ENCODE measurements at places on chromosomes 1 and 21. TPM values are rescaled to one million over a fixed set of nuclear protein-coding genes. Genes with fewer than 3 reads are reported as not detected.

DNA sequence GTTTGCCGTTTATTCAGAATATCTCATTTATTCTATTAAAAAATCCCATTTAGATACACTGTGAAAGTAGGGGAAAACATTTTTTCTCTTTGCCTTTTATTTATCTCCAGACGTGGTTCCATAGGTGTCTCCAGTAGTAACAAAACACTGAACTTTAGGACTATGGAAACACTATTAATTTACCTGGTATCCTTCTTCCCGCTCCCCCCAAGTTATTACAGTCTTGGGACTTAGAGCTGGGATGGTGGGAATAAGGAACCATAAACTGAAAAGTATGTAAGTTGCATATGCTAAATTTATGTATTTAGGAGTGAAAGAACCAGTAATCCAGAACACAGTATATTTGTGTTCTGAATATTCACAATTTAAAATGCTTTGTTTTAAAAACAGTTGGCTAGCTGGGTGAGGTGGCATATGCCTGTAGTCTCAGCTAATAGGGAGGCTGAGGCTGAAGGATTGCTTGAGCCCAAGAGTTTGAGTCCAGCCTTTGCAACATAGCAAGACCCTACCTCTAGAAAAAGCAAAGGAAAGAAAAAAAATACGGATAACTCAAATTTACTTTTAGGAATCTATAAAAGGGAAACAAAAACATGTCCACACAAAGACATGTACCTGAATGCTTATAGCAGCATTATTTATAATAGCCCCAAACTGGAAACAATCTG is 3.1 kb downstream of the DNAJB4 start:
- H3K27ac ChIP-seq, result no peak overlapping the region
- H3K36me3 ChIP-seq, result no peaks in the 10 kb centered on the region
- no peaks in the 10 kb centered on the region for H3K27me3 ChIP-seq
- DNase-seq, result no peak
- no peak overlapping the region for H3K4me3 ChIP-seq

GRCh38 chr1:96721416-96722160 is at the start of gene PTBP2:
Gene PTBP2, plus strand, starts transcription at chr1:96721784. Its CDS starts 81 bp downstream, at chr1:96721865.
- peak within 1 kb of the TSS; percentile 89 for H3K4me3 ChIP-seq
- H3K4me1 ChIP-seq, result peaks cover 20% of the 10 kb centered on the region
- H3K27ac ChIP-seq, result peak within 1 kb of the TSS; percentile 95
- DNase-seq, result peak; percentile 89
- peaks cover 7% of the 10 kb centered on the region for H3K36me3 ChIP-seq
- H3K27me3 ChIP-seq, result no peaks in the 10 kb centered on the region

DNA sequence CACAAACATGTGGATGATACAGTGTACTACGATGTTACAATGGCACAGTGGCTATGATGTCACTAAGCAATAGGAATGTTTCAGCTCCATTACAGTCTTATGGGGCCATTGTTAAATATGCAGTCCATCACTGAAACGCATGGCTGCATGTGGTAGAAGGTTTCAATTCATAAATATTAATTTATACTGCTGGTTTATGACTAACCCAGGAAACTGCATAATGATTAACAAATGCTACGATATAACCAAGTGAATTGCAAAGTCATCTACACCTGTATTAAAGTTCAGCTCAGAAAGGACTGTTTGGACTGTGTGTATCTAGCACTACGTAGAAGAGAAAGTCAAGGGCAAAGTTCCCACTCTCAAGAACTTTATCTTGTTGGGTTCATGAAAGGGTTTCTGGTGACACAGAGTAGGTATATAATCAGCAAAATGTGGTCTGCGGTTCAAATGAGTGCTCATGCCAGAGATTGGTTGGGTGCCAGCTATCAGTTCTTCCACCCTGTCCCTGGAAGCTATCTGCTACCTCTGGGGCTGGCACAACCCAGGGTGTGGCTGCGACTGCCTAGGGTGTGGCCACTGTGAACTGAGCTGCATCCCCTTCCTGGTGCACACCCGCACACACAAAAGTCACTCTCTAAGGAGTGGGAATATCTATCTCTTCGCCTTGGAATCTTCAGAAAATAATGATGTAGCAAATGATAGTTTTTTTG is 14.8 kb downstream of the MGST3 start:
- H3K27ac ChIP-seq, result no peak overlapping the region
- peaks cover 8% of the 10 kb centered on the region for H3K4me1 ChIP-seq
- no peaks in the 10 kb centered on the region for H3K27me3 ChIP-seq
- no peak overlapping the region for H3K4me3 ChIP-seq

- no peak overlapping the region for H3K4me3 ChIP-seq
- no peak overlapping the region for H3K27ac ChIP-seq
- H3K4me1 ChIP-seq, result no peaks in the 10 kb centered on the region
- no peaks in the 10 kb centered on the region for H3K36me3 ChIP-seq
- H3K27me3 ChIP-seq, result no peaks in the 10 kb centered on the region
Measured at GRCh38 chr1:65963156-65963888, 170.6 kb downstream of the PDE4B start.

DNA sequence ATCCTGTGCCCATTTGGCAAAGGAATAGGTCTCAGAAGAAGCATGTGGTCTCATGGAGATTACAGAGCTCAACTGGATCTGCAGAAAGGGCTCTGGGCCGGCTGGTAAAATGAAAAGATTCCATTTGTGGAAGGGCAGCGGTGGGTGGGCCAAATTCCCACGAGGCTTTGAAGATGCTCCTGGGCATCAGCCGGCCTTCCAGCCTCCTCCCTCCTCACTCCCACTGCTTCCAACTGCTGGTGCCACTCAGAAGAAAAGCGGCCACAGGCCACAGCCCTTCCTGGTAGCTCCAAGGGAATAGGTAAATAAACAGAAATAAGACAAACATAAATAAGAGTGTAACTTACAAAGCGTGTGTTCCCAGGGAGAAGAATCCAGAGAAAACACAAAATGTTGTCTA is 136.3 kb upstream of the SLC44A3 start:
- peaks cover 1% of the 10 kb centered on the region for H3K4me1 ChIP-seq
- DNase-seq, result no peak
- H3K27ac ChIP-seq, result no peak overlapping the region
- H3K4me3 ChIP-seq, result no peak overlapping the region
- H3K27me3 ChIP-seq, result no peaks in the 10 kb centered on the region
- no peaks in the 10 kb centered on the region for H3K36me3 ChIP-seq

- peak; percentile 53 for DNase-seq
- peaks cover 44% of the 10 kb centered on the region for H3K4me1 ChIP-seq
- H3K27me3 ChIP-seq, result no peaks in the 10 kb centered on the region
- no peak overlapping the region for H3K4me3 ChIP-seq
- H3K27ac ChIP-seq, result no peak overlapping the region
- H3K36me3 ChIP-seq, result no peaks in the 10 kb centered on the region
Measured at GRCh38 chr1:184405094-184405800, 18.4 kb downstream of the C1orf21 start.

GRCh38 chr21:18630446-18630845 is 226.9 kb upstream of the TMPRSS15 start:
- H3K4me1 ChIP-seq, result no peaks in the 10 kb centered on the region
- no peak for DNase-seq
- no peak overlapping the region for H3K4me3 ChIP-seq
- no peaks in the 10 kb centered on the region for H3K36me3 ChIP-seq
- no peak overlapping the region for H3K27ac ChIP-seq
- no peaks in the 10 kb centered on the region for H3K27me3 ChIP-seq

GRCh38 chr21:38123626-38124025 is 133.2 kb upstream of the KCNJ15 start:
- H3K4me1 ChIP-seq, result no peaks in the 10 kb centered on the region
- no peak overlapping the region for H3K27ac ChIP-seq
- H3K4me3 ChIP-seq, result no peak overlapping the region
- no peak for DNase-seq
- no peaks in the 10 kb centered on the region for H3K36me3 ChIP-seq

- no peak for DNase-seq
- peaks cover 52% of the 10 kb centered on the region for H3K27me3 ChIP-seq
- H3K27ac ChIP-seq, result no peak overlapping the region
Measured at GRCh38 chr1:202645097-202645476, 65.2 kb downstream of the SYT2 start.

GRCh38 chr1:227622739-227623475 is 59.6 kb downstream of the ZNF678 start:
- H3K4me3 ChIP-seq, result no peak overlapping the region
- H3K4me1 ChIP-seq, result peaks cover 15% of the 10 kb centered on the region
- no peaks in the 10 kb centered on the region for H3K27me3 ChIP-seq
- DNase-seq, result no peak

DNA sequence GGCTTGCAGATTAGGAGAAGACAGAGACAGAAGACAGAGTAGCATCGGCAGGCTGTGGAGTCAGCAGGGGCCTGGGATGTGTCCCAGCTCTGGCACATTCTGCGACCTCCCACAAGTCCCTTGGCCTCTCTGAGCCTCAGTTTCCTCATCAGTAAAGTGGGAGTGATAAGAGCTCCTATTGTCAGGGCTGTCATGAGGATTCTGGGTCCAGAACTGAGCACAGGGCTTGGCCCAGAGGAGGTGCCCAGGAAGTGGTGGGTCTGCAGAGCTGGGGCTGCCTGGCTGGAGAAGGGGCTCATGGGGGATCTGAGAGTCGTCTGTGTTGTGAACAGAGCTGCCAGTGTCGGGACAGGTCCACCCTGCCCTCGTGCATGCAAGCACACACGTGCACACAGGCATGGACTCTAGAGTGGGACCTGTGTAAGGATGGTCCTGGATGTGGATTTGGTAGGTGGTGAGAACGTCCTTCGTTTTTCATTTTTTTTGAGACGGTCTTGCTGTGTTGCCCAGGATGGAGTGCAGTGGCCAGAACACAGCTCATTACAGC is 262.9 kb downstream of the PTPRU start:
- H3K4me3 ChIP-seq, result no peak overlapping the region
- H3K27me3 ChIP-seq, result no peaks in the 10 kb centered on the region
- peaks cover 4% of the 10 kb centered on the region for H3K36me3 ChIP-seq
- no peak for DNase-seq
- H3K27ac ChIP-seq, result no peak overlapping the region

GRCh38 chr1:70483342-70483741 is 72.3 kb downstream of the CTH start:
- no peaks in the 10 kb centered on the region for H3K36me3 ChIP-seq
- no peaks in the 10 kb centered on the region for H3K27me3 ChIP-seq
- H3K4me1 ChIP-seq, result no peaks in the 10 kb centered on the region
- DNase-seq, result no peak
- H3K4me3 ChIP-seq, result no peak overlapping the region

GRCh38 chr1:80158771-80159170 is 1152.2 kb upstream of the ADGRL4 start:
- H3K27me3 ChIP-seq, result no peaks in the 10 kb centered on the region
- H3K36me3 ChIP-seq, result no peaks in the 10 kb centered on the region
- peaks cover 24% of the 10 kb centered on the region for H3K4me1 ChIP-seq
- no peak overlapping the region for H3K4me3 ChIP-seq

- H3K27ac ChIP-seq, result no peak overlapping the region
- H3K4me1 ChIP-seq, result no peaks in the 10 kb centered on the region
- no peaks in the 10 kb centered on the region for H3K27me3 ChIP-seq
- H3K4me3 ChIP-seq, result no peak overlapping the region
- no peaks in the 10 kb centered on the region for H3K36me3 ChIP-seq
Measured at GRCh38 chr1:84429231-84429630, 30.9 kb downstream of the DNASE2B start.

DNA sequence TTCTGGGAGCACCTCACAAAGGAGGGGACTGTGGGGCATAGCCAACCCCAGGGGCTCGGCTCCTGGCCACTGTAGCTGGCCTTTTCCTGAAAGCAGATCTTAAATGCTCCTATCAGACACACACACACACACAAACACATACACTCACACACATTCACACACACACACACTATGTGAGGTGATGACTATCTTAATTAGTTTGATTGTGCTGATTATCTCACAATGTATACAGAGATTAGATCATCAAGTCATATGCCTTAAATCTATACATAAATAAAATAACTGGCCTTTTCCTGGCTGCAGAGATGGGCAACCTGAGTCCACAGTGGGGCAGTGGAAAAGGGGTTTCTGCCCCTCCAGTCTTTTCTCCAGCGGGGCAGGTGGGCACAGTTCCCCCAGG is 27.1 kb downstream of the LGR6 start:
- no peaks in the 10 kb centered on the region for H3K27me3 ChIP-seq
- H3K36me3 ChIP-seq, result no peaks in the 10 kb centered on the region
- no peak overlapping the region for H3K27ac ChIP-seq
- peaks cover 6% of the 10 kb centered on the region for H3K4me1 ChIP-seq
- no peak for DNase-seq

DNA sequence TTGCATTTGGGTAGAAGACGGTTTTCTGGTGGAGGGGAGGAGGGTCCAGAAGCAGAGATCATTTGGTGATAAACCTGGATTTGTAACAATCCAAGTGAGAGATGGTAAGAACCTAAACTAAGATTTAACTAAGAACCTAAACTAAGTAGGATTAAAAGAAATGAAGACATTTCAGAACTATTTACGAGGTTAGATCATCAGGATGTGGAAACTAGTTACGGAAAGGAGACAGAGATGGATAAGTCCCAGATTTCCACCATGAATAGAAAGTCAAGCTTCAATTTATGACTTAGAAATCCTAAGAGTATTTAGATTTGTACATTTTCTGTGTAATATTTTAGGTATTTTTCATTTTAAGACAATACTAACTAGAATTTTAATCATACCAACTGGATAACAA is 86.3 kb downstream of the SEC16B start:
- H3K4me1 ChIP-seq, result no peaks in the 10 kb centered on the region
- DNase-seq, result no peak
- H3K27ac ChIP-seq, result no peak overlapping the region

- H3K4me3 ChIP-seq, result no peak overlapping the region
- no peak for DNase-seq
- H3K27ac ChIP-seq, result no peak overlapping the region
- no peaks in the 10 kb centered on the region for H3K36me3 ChIP-seq
Measured at GRCh38 chr1:56403321-56403720, 176.0 kb downstream of the PLPP3 start.

GRCh38 chr1:243325305-243325890 is 69.6 kb downstream of the SDCCAG8 start:
- H3K36me3 ChIP-seq, result no peaks in the 10 kb centered on the region
- H3K27me3 ChIP-seq, result no peaks in the 10 kb centered on the region
- no peak overlapping the region for H3K27ac ChIP-seq
- H3K4me1 ChIP-seq, result no peaks in the 10 kb centered on the region

- H3K27me3 ChIP-seq, result peaks cover 42% of the 10 kb centered on the region
- no peak for DNase-seq
- H3K27ac ChIP-seq, result no peak overlapping the region
Measured at GRCh38 chr1:9821710-9822109, 2.1 kb downstream of the CLSTN1 start.

DNA sequence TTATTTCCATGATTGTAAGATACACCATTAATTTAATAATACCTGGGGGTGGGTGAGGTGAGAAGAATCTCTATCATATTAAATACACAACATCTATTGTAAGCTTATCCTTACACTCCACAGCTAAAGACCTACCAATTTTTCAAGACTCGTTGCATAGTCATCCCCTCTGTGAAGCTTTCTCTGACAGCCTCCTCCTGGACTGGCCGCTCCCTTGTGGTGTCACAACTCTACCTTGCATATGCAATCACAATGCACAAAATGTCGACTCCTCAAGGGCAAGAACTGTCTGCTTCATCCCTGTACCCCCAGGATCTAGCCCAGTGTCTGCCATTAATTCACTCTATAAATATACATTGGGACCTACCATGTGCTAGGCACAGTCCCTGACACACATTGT is 2.4 kb upstream of the PTGFRN start:
- H3K27ac ChIP-seq, result no peak overlapping the region
- H3K36me3 ChIP-seq, result peaks cover 2% of the 10 kb centered on the region
- H3K4me3 ChIP-seq, result no peak overlapping the region

Gene CHAF1B
- 17.4 TPM for total RNA-seq

Gene TTC34
- 0.31 TPM for total RNA-seq

Gene XCL2
- not detected for total RNA-seq

Gene GJA8
- not detected for total RNA-seq

Gene TNFRSF25
- total RNA-seq, result 26.3 TPM

Gene SMIM11
- 8.9 TPM for total RNA-seq

Gene PADI4
- 0.08 TPM for total RNA-seq

Gene FAM151A
- total RNA-seq, result 0.10 TPM

Gene PIGP
- 5.2 TPM for total RNA-seq

Gene SH2D5
- total RNA-seq, result 24.8 TPM

Gene NPPA
- not detected for total RNA-seq

Data from GM23338 (cell line).